HS-5 (cell line): ENCODE measurements at places on chromosomes 3 and 15.

- no peak for DNase-seq
Observed at GRCh38 chr3:152204218-152204617, 64.5 kb upstream of the MBNL1 start.

- no peak for DNase-seq
Observed at GRCh38 chr15:65421360-65422215, 1.2 kb downstream of the IGDCC4 start.

DNA sequence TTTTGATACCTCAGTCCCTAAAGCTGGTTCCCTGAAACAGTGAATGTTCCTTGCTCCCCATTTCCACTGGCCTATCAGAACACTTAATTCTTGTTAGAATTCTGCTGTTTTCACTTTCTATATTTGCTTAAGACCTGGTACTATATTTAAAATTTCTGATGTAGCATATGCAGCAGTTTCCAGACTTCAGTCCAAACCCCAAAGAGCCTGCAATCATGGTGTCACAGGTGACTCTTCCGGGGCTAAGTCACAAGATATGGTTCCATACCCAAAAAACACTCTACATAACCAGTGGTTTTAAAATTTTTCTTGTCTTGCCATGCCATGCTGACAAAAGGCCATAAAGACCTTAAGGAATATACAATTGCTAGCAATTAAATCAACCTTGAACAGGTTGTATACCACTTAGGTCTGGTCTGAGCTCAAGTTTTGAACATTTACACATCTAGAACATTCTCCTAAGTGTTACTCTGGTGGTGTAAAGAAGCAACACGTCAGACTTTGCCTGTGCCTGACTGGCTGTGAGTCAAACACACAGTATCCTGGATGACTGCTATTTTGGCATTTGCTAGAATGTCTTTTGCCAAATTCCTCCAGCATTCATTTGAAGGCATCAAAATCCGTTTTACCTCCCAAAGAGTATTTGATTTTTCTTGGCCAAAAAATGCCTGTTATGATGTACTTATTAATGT is 160.0 kb downstream of the FRMD5 start:
- peak; percentile 53 for DNase-seq

DNA sequence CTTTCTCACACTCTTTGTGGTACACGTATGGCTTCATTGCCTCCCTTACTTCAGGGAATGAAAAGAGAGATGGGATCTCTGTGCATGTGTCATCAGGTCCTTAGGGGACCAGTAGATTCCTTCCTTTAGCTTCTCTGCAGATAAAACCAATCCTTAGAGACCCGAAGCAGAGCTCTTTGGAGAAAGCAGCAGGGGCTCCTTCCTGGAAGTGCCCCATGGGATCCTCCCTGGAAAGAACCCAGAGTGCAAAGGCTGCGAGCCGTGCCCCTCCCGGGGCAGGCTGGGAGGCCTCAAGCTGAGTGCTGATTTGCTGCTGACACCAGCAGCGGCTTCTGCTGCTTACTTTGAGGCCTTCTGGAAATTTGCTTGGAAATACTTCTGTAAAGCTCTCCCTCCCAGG is 328.6 kb upstream of the RGMA start:
- DNase-seq, result no peak

DNA sequence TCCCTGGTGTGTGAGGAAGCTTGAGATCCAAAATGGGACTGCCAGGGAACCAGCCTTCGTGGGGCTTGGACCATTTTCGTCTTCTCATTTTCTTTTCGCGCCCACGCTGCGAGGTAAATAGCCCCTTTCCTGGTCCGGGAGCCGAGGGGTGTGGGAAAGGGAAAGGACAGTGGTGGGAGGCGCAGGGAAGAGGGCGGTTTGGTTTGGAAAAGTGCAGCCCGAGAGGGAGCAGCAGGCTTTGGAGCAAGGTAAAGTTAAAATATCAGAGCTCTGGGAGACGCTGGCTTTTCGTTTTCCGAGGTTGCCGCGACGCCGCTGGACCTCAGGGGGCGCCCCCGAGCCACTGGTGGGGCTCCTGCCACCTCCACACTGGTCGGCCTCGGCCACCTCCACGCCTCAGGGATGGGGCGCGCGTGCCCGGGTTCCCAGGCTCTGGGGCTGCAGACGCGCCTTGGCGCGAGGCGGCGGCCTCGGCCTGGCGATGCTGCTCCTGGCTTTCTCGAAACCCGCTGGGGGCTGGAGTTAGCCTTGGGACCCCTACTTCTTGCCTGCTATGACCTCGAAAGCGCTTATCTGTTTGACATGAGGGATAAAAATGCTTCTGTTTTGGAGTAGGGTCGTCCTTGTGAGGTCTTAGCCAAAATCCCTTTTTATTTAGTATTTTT is 3.2 kb downstream of the PTPRG start:
- DNase-seq, result no peak

- DNase-seq, result peak; percentile 15
Observed at GRCh38 chr3:126357295-126358037, at the start of gene KLF15. Gene KLF15, minus strand, starts transcription at chr3:126357408. Its CDS starts 4,486 bp downstream, at chr3:126352922.

DNA sequence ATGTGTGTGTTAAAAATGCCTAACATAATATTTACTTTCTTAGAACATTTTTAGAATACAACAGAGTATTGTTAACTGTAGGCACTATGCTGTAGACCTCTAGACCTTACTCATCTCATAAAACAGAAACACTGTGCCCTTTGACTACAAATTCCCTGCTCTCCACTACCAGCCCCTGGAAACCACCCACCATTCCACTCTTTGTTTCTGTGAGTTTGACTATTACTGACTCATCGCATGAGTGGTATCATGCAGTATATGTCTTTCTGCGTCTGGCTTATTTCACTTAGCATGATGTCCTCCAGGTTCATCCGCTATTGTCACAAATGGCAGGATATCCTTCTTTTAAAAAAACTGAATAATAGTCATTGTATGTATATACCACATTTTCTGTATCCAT is 216.7 kb upstream of the CFAP20DC start:
- DNase-seq, result no peak

DNA sequence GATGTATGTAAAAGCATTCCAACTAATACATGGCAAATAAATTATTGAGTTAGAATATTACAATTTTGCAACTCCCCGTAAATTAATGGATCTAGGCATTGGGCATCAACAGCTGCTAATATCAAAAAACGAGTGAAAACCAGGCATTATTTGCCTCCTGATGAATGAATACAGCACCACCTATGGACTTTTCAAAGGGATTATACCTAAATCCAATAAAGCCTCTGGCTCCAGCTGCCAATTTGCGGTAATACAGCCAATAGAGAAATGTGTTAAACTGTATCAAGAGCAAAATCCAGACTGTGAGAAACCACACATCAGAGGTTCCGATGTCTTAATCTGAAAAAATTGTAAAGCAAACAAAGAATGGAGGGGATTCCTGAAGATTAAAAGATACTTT is 16.3 kb upstream of the A4GNT start:
- DNase-seq, result no peak

GRCh38 chr15:51833772-51834171 is 4.3 kb downstream of the TMOD3 start:
- no peak for DNase-seq

- DNase-seq, result peak; percentile 95
Observed at GRCh38 chr3:134008630-134009156, 21.0 kb downstream of the SLCO2A1 start.

DNA sequence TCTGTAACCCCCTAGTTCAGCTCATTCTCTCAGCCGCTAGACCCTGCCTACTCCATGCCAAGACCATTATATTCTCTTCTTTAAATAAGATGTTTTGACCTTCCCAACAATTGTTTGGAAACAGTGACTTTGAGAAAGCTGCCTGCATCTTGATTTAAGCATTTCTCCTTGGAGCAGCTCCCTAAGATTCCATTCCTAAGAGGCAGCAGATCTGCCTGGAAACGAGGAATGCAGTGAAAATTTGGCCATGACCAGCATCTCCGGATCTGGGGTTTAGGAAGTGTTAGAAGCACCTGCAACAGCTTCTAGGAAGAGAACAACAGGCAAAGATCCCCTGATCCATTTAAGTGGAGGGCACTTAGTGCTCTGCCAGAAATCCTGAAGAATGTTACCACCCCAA is 235.7 kb downstream of the NTRK3 start:
- DNase-seq, result no peak

GRCh38 chr3:32256206-32256605 is 17.7 kb downstream of the CMTM8 start:
- DNase-seq, result no peak

GRCh38 chr3:162970292-162970691 is 1473.7 kb downstream of the OTOL1 start:
- DNase-seq, result no peak

DNA sequence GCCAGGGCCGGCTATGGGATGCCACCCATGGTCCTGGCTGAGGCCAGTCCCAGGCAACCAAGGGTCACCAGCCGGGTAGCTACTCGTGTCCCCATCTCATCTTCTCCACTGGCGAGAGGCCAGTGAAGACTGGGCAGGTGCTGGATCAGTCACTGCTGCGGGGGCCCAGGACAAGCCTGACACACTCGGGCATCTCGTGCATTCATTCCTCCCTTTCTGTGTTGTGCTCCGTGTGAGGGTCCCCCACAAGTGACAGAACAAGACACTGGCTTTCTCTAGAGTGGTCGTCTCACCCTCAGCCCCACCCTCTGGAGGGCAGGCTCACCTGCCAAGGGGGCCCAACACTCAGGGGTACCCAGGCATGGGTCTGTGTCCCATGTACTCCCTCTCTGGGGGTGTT is 48.4 kb downstream of the ROPN1B start:
- no peak for DNase-seq

DNA sequence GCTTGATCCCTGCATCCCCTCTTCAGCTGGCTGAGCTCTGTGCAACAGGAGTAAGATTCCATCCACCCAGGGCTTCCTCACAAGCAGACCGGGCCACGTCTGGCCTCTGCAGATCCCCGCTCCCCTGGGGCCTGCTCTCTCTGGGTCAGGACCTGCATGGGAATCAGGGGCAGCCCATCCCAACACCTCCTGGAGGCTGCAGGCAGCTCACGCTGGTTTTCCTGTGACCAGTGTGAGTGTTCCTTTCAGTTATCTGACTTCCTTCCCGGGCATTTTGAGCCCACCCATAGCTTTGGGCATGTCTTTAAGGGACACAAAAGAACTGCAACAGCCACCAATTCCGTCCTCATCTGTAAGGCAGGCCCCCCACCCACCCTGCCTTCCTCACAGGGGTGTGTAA is 16.3 kb downstream of the NUP210 start:
- DNase-seq, result no peak

- no peak for DNase-seq
Observed at GRCh38 chr15:40142428-40142827, 18.4 kb upstream of the BUB1B start.

DNA sequence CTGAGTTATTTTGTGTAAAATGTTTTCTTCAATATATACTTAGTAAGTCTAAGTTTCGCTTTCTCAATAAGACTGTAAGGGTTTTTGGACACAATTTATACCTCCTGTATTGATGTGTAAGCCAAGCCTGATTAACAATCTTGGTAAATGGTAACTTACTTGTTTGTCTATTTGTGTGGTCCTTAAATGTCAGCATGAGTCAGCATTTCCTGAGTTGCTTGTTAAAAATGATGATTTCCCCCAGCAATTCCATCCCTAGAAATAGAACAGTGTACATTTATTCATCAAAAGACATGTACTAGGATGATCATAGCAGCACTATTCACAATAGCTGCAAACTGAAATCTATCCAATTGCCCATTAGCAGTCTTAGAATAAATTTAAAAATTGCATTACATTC is 53.4 kb upstream of the LRIG1 start:
- DNase-seq, result no peak

DNA sequence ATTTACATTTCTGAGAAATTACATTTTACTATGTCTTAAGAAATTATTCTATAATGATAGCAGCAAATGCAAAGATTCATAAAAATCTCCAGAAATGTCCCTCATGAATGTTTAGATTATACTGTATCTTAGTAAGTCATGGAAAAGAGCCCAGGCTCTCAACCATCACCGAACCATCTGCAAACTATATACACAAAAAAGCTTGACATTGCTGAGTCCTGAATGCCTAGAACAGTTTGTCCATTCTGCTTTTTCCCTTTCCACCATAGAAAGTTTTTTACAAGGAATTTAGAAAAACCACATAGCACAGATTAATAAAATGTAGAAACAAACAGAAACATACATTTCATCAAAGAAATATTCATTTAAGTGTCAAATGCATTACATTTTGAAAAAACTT is 83.6 kb downstream of the MYO9A start:
- no peak for DNase-seq

DNA sequence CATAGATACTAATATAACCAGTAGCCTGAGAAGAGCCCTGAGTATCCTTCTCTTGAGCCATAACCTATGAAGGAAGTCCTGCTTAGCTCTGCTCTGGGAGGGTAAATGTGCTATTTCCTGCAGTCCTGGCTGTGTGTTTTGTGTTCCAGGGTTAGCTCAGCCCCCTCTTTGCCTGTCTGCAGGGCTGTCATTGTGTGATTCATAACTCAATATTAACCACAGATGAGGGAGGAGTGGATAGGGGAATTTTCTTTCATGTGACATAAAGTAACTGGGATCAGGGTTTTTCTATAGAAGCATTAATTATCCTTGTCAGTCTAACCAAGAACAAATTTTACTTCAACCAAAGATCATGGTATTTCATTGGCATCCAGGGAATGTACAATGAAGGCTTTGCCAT is 183.3 kb upstream of the ZBTB20 start:
- DNase-seq, result peak; percentile 15

DNA sequence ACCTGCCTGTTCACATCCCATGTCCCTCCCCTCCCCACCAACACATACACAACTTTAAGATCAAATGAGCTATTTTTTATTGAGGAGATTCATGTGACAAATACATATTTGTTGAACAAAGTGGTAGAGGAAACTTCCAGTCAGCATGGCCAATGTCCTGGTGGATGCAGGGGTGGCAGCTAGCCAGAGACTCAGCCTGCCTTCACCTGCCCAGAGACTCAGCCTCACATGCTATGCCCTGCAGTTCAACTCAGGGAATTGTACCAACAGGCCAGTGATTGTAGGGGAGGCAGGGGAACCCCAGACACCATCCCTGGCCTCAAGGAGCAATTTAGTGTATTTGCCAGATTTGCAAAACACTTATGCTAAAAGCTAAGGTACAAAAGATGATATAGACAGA is 136.6 kb downstream of the OPA1 start:
- DNase-seq, result no peak

DNA sequence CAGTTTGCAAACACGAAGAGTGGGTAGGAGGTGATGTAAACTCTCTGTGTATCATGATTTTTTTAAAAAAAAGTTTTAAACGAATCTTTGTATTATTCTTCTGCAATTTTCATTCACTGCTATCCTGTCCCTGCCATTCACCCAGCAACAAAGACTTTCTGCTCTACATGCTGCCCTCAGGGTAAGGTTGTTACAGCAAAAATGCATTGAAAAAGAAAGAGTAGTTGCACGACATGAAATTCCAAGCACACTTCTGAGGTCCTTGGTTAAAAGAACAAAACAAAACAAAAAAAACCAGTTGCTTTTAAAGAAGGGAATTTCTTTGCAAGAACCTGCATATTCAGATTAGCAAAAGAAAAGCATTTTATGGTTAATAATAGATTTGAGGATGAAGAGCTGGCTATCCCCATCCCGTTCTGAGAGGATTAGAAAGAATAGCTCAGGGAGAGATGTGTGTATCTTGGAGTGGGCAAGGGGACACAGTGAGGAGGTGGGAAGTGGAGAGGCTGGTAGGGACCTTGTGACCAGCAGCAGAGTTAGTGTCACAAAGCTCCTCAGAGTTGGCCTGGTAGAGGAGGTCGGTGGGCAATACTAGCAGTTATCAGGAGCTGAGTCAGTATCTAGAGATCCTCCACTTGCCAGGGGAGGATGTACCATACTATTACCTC is 290.8 kb downstream of the NEK10 start:
- DNase-seq, result no peak
